Posterior vena cava (tissue), 2 donors: ENCODE measurements at places on chromosomes 7 and 10.

DNA sequence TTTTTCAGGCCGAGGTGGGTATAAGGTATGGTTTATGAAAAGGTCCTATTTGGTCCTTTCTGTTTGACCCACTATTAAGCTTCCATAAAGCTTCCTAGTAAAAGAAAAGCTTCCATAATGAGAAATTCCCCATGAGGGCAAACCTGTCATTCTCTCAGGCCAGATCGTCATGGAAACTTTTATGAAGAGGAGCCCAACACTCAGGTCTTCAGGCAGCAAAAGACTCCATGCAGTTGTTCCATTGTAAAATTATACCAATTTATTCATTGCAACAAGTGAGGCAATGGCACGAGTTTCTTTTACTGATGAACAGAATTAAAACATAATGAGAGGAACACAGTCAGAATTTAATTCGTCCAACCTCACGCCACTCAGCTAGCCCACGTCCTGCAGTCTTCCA, 188.6 kb downstream of the MTERF1 start:
- DNase-seq = no peak

- DNase-seq = no peak
Measured at GRCh38 chr7:92723943-92724342, 112.4 kb downstream of the CDK6 start.

- DNase-seq = no peak
Measured at GRCh38 chr10:52261362-52261761, 52.7 kb upstream of the DKK1 start.

DNA sequence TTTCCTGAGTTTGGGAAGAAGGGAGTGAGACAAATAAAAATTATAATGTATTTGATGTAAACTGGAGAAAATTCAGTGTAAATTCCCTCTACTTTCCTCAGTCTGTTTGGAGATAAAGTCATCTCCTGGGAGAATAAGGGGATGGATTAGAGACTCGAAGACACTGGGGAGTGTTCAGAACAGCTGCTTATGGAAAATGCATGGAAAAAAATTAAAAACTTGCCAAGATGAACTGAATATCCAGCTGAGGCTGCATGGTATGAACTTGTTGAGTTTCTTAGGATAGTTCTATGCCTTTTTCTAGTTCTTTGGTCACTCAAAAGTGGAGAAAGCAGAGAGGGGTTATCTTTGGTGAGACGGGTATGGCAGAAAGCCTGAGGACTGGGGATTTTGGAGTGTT, 210.5 kb downstream of the BICC1 start:
- no peak for DNase-seq
